ENCODE measurements at places on chromosomes 5 and 9.

DNA sequence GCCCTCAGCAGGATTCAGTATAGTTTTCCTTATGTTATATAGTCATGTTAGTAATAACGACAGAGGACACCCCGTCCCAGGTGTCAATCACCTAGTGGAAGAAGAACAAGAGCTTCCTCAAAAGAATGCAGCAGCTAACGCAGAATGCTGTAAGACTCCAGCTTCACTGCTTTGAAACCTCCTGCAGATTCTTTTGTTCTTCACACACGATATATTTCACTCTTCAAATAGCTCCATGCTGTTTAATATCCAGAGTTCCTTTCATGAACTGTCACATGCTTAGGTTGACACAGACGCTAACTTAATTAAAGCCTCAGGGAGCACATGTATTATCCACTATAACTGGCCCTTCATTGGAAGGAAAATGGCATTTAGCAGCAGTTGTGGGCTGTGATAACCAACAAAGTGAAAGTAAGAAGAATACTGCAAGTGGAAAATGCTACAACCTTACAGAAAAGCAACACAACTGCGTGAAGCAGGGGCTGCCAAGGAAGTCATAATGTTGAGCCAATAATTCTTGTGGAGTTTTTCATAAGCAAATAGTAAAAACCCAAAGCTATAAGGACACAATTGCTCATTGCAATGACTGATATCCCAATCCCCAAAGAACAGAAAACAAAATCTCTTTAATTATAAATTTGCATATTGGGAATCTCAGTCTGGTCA, 387.5 kb downstream of the PLK2 start:
- no peak for DNase-seq

DNA sequence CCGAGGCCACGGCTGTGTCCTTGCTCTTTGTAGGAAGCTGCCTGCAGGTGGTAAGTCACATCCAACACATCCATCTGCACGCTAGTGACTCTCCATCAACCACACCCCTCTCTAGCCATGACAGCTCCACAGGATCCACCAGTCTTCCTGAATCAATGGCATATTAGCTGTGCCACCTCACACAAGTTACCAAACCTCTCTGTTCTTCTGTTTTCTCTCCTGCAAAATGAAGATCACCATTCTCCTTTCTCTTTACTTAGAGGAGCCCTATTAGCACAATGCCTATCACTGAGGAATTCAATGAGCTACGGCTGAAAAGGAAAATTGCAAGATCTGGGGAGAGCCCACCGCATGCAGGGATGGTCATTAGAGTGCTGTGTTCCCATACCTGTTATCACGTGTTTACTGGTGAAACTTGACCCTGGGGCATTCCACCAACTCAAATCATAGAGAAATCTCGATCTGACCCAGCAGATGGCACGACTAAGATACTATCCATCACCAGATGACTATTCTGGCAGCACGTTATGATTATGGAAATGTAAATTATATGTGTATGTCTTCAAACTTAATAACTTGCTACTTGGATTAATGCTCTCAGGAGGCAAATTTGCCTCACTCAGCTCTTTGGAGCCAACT, 20.9 kb downstream of the WHRN start:
- no peak for DNase-seq

- DNase-seq, result no peak
Observed at GRCh38 chr9:10050016-10050415, 562.8 kb downstream of the PTPRD start.

DNA sequence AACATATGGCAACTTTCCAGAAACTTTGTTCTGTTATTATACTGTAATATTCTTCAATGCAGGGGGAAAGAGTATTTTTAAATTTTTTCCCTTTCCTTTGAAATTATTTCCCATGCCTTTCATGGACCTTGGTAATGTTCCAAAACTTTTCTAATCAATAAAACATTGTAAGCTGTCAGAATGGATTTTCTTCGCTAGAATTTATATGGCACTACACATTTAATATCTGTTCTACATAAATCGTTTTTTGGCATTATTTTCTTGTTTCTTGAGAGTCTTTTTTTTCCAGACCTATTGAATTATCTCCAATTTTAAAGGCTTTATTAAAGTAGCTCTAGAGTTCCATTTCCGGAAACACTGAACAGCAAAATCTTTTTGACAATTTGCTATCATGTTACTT, 249.0 kb downstream of the TMEM167A start:
- DNase-seq, result no peak

DNA sequence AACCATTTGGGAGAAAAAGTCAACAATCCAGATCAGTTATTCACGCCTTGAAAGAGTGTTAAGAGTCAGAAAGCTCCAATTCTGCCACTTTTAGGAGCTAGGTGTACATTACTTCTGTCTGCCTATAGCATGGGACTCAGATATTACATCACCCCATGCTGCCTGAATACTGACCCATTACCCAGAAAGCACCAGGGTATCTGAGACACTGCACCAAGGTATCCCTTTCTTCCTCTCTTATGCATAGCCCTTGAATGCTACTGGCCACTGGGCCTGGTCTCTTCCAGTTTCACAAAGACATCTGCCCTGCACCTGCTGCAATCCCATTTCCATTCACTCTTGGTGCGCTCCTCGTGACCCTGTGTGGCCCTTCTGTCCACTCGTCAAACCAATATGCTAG, 2.6 kb downstream of the STRBP start:
- no peak for DNase-seq

DNA sequence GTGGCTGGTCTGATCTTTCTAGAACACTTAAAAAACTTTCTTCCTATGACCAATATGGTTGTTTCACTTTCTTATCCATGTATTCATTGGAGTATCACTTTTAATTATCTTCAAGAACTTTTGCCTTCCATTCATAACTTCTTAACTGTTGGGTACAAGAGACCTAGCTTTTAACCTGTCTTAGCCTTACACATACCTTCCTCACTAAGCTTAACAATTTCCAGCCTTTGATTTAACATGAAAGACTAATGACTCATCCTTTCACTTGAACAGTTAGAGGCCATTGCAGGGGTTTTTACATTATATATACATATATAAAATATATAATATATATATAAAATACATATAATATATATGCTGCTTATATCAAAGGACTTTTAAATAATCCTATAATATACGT, 57.9 kb downstream of the ABHD17B start:
- no peak for DNase-seq

DNA sequence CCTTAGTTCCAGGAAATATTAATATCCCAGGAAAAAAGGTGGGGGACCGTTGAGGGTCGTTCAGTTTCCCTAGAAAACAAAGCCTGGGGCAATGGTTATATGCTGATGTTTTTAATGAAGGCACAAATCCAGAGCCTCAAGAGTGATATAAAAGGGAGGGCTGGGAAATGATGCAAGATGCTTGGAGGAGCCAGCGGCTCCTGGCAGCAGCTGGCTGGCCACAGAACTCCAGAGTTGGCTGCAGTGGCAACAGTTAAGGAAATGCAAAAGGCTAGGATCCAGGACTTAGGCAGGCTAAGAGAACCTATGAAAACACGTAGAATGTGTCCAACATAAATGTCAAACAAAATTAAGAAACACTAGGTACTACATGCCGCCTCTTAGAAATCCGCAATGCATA, 31.0 kb upstream of the B4GALT1 start:
- DNase-seq, result no peak

GRCh38 chr9:107221321-107221720, 61.8 kb upstream of the RAD23B start:
- DNase-seq, result no peak

DNA sequence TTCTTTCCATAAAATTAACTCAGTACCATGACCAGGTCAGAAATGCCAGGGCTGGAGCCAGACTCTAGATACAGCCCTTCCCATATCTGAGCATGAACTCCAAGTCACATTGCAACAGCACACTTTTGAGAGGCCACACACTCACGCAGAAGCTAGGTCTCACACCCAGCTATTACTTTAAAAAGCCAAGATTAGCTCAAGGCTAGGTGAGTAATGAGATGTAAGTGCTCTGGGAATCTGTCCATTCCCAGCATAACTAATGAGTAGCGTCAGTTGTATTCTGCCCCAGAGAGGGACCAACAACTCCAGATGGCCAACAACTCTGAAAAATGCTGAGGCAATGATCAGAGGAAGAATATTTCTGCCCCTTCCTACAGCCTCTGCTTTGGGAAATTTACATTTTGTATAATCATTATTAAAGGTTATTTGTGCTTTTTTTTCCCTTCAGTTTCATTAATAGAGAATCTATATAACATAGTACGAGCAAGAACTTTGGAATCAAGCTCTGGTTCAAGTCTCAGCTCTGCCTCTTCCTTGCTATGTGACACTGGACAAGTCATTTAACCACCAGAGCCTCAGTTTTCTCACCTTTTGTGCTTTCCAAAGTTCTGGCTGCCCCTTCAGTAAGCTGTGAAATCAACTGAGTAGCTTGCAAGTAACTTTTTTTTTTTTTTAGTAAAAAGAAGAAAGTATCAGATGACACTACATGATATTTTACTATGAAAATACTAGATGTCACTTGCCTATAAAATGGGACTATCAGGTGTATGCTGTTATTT, 118.3 kb downstream of the NR6A1 start:
- DNase-seq, result no peak

DNA sequence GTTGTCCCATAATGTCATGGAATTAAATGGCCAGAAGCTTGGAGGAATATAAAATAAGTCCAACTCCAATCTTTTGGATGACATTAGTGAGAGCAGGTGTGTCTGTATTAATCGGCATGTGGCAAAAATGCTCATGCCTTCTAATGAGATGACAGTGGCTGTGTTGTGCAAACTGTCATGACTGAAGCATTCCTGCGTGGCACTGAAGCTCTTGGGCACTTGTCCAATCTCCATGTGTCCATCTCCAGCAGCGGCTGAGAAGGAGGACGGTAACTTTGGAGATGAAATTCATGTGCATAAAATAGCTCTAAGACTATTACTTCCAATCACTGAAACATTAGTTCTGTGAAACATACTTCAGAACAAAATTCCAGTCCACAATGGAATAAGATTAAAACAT, 697.5 kb upstream of the GRAMD2B start:
- no peak for DNase-seq

GRCh38 chr5:157172403-157172802, 6.3 kb upstream of the GARIN3 start:
- DNase-seq, result no peak

DNA sequence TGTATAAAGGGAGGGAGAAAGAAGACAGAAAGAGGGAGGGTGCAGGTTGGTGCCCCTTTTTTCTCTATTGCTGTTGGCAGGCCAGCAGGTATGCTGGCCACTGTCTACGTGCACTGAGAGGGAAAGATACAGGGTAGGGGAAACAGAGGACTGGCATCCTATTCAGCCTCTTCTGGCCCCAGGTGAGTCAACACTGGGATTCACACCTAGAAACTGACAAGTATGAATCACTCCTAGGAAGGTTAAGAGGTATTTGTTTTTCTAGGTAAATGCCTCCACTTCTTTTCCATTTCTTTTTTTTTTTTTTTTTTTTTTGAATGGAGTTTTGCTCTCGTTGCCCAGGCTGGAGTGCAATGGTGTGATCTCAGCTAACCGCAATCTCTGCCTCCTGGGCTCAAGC, 2.8 kb upstream of the UBAP1 start:
- no peak for DNase-seq

DNA sequence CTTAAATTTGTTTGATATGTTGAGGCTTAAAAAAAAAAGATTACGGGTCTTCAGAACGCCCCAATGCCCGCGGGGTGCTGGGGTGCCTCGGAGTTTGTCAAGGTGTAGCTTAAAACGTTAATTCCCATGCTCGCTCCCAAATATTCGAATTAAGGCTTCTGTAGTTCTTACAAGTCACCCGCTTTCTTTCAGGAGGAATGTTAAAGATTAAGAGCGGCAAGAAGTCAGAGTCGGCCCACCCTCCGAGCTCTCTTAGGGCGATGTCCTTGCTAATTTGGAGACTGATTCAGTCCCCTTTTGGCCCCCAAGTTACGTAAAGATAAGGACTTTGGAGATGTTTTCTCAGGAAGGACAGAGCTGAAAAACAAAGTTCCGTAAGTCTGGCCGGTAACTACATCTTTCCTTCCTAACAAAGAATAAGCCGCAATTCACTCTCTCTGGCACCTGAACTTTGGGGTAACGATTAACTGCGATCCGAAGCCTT, 746 bp upstream of the NPM1 start:
- DNase-seq, result no peak

GRCh38 chr9:121566481-121567465, 67.1 kb upstream of the GGTA1 start:
- no peak for DNase-seq

GRCh38 chr9:33447799-33448553, 583 bp upstream of the AQP3 start:
- DNase-seq, result peak; percentile 84

DNA sequence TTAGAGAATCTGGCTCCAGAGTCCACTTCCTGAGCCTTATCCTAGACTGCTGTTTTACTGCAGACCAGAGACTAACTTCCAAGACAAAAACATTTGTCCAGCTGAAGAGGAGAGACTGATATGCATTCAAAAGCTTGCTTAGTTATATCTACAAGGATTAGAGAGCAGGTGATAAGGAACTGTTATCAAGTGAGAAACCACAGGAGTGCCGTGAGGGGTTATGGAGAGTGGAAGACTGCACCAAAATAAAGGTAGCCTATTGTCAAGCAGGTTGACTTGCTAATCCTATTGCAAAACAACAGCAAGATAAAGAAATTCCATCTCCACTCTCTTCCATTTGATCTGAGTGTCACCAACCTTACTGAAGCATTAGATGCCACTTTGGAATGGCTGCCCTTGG, 139.1 kb downstream of the SCAMP1 start:
- no peak for DNase-seq

- peak; percentile 54 for DNase-seq
Observed at GRCh38 chr5:157917899-157918809, 59.2 kb upstream of the CLINT1 start.

- no peak for DNase-seq
Observed at GRCh38 chr5:100668511-100668910, 133.3 kb downstream of the FAM174A start.

DNA sequence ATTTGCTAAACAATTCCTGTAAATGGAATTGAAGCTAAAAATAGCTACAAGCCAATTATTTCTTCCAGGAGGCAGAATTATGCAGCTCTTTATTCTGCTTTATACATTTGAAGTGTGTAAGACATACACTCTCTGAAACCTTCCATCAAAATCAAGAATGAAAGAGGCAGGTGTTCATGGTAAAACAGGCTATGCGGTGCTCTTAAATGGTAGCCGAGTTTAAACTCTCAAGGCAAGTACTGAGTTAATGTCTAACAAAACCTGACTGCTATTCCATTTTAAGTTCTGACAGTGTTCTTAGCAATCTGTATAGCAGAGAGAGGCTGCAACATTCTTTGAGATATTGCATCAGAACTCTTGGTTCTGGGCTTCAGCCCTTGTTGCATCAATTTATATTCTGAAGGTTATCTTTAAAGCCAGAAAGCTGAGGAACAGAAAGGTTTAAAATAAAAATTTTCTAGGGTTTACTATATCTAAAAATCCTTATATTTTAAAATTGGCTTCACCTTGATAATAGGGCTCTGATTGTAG, 248.3 kb upstream of the CCNG1 start:
- no peak for DNase-seq

DNA sequence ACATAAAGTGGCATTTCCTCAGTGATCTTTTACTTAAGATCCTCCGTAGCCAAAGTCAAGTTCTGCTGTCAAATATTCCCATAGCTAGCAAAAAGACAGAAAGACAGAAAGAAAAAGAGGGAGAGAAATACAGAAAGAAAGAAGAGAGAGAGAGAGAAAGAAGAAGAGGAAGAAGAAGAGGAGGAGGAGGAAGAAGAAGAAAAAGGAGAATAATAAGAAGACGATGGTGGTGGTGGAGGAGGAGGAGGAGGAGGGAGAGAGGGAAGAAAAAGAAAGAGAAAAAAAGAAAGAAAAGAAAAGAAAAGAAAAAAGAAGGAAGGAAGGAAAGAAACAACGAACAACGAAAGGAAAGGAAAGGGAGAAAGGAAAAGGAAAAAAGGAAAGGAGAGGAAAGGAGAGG, 54.1 kb downstream of the FAT2 start:
- DNase-seq, result no peak

Data from SJCRH30 (cell line).